CD4-positive, alpha-beta T cell treated with Interleukin-6 at 100 ng/mL for 8 hours (primary cell): ENCODE measurements at places on chromosomes 5 and 9.

DNA sequence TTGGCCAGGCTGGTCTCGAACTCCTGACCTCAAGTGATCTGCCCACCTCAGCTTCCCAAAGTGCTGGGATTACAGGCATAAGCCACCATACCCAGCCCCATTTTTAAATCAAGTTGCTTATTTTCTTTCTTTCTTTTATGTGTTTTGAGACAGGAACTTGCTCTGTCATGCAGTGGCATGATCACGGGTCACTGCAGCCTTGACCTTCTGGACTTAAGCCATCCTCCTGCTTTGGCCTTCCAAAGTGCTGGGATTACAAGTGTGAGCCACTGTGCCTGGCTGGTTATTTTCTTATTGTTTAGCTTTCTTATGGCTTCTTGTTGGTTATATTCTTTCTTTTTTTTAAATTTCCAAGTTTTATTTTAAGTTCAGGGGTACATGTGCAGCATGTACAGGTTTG, 79.7 kb upstream of the C5orf63 start:
- DNase-seq, result no peak

GRCh38 chr5:103910786-103911185, 348.2 kb upstream of the NUDT12 start:
- DNase-seq, result no peak

DNA sequence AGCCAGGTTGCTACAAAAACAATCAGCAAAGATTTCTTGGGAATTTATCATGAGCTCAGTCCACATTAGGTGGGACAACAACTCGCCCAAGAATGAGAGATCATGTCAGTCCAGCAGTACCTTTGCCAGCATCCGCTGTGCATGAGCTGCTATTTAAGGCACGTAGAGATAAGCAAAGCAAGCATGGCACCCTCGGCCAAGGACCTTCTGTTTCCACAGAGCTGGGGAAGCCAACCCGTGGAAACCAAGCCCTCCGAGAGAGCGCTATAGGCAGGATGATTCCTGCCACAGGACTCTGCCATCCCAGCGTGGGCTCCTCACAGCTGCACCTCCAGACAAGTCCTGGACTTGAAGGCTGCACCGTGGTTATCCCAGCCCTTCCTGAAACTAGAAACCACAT, 189.5 kb upstream of the PPP1R26 start:
- DNase-seq, result no peak

DNA sequence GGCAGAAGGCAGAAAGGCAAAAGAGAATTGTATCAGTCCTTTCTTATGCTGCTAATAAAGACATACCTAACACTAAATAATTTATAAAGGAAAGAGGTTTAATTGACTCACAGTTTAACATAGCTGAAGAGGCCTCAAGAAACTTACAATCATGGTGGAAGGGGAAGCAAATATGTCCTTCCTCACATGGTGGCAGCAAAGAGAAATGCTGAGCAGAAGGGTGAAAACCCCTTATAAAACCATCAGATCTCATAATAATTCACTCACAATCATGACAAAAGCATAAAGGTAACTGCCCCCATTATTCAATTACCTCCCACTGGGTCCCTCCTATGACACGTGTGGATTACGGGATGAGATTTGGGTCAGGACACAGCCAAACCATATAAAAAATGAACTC, 312.5 kb upstream of the PTGER4 start:
- DNase-seq, result peak; percentile 18

DNA sequence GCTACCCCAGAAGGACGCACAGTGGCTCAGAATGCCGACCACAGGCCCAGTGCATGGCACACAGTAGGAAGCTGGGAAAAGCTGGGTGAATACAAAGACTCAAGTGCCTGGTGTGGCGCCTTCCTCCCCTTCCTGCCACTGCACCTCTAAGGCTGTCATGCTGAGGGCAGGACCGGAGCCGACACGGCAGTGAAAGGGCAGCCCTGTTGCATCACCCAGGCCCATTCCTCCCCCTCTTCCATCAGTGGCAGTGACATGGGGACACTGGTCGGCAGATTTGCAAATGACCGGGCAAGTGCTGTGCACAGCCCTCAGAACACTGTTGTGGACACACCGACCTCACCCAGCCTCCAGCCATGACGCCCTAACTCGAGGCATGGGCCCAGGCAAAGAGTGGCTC, 84.0 kb downstream of the STK10 start:
- no peak for DNase-seq

GRCh38 chr9:109779711-109780452, at the start of gene PALM2AKAP2:
Gene PALM2AKAP2 (plus strand): TSS chr9:109780198. CDS start chr9:109780489, 291 bp downstream.
- DNase-seq, result no peak
